Stimulated activated CD8-positive, alpha-beta memory T cell treated with anti-CD3 and anti-CD28 coated beads, Interleukin-15, amount 100 ng/mL, for 4 hours (primary cell): ENCODE measurements at places on chromosomes 7 and 10.
A peak's percentile ranks its signal among the peaks of the same experiment; 100 is the strongest.

DNA sequence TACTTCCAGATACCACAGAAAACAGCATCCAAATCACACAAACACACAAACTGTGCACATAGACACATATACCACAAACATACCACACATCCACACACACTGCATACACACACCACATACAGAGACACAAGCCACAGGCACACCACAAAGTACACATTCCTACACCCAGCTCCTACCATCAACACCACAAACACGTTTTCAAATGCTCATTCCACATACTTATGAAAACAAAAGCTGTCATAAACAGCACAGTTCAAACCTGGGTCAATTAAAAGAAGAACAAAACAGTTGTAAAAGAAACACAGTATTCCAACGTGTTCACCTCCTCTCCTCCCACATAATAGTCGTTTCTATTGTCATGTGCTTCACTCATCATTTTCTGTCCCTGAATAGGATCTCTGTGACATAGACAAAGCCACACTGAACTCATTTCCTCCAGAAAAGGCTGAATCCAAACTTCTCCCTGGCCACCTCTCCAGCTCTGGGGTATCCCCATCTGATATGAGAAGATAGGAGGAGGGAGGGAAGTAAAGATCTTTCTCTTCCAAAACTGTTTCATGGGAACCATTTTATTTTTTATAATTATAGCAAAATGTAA lies 89.2 kb downstream of the CXCL12 start:
- DNase-seq = no peak

DNA sequence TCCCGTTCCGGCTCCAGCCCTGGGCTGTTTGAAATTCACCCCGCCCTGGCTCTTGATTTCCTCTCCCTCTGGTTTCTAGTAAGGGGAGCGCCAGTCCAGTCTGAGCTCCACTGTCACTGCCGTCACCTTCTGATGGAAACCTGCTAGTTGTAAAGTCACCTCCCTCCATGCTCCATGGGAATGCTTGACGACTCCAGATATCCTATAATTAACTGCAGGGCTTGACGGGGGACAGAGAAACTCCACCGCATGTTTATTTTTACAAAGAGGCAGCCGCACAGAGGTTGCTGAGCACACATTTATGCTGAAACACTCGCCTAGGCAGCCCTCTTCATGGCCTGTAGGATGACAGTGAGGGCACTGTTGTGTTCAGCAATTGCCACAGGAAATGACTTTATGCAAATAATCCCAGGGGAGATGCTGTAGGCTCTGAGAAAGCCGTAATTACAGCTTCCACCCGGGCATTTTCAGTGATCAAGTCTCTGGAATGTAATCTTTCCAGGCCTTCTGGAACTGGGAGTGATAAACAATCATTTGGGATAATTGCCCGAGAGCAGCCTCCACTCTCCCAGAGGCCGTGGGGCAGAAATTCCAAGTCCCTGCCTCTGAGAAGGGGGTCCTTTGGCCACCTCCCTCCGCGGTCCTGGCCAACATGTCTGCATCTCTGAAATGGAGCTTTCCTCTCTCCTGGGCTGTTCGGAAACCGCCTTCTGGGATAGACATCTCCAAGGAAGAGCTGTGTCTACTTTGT lies 300.5 kb downstream of the KLF6 start:
- no peak for DNase-seq

- DNase-seq = no peak
Observed at GRCh38 chr10:114616516-114616915, 41.6 kb downstream of the ABLIM1 start.

DNA sequence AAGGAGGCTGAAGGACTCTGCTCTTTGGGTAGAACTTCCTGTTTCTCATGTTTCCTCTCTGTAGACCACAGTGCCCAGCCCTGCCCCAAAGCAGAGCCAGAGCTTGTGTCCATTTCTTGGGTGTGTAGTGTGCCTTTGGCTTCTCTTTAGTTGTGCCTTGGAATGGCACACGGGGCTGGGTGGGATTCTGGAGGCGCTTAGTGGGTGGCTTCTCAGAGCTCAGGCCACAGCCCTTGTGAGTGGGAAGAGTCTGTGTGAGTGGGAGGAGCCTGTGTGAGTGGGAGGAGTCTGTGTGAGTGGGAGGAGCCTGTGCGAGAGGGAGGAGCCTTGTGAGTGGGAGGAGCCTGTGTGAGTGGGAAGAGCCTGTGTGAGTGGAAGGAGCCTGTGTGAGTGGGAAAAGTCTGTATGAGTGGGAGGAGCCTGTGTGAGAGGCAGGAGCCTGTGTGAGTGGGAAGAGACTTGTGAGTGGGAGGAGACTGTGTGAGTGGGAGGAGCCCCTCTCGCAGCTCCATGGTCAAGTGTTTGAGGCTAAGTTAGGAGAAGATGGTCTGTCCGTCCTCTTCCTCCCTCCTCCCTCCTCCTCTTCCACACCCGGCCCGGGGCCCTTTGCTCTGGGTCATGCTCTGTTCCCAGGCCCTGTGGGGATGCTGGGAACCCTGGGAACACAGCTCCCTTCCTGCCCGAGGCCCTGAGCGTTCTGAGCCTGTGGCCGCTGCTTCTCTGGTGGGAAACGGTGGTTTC lies 153.0 kb downstream of the GRK5 start:
- no peak for DNase-seq

DNA sequence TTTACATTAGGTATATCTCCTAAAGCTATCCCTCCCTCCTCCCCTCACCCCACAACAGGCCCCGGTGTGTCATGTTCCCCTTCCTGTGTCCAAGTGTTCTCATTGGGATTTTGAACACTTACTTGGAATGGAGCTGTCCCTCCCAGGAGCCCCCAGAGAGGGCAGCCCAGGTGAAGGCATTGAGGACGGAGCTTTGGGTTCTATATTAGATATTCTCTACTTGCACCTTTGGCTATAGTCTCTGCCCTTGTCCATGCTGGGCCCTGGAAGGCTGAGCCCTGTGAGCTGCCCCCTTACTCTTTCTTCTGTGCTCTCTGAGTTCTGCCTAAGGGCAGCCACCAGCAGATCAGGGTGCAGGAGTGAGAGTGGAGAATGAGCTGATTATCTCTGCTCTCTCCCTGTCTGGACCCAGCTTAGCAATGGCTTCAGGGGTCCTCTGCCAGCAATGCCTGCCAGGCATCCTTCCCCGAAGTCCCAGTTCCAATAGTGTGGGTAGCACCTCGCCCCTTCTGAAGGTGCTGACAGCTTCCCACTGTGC lies 11.2 kb downstream of the ADRA2A start:
- no peak for DNase-seq

- DNase-seq = peak; percentile 54
Observed at GRCh38 chr10:99845837-99846382, 63.5 kb downstream of the ABCC2 start.

DNA sequence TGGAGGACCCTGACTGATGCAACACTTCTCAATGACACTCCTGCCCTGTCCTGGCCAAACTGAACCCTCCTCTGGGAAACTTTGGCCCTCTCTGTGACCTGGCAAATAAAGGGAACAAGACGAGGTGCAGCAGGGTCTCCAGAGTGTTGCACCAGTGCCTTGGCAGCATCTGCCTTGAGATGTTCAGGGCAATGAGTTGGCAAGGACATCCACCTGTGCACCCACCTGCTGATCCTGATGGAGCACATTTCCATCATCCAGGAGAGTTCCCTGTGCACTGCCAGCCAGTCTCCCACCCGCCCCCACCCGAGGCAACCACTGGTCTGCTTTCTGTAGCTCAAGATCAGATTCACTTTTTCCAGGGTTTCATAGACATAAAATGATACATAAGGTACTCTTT lies 407.4 kb downstream of the GRID1 start:
- DNase-seq = no peak

- no peak for DNase-seq
Observed at GRCh38 chr10:117546581-117547015, 4.1 kb downstream of the EMX2 start.

DNA sequence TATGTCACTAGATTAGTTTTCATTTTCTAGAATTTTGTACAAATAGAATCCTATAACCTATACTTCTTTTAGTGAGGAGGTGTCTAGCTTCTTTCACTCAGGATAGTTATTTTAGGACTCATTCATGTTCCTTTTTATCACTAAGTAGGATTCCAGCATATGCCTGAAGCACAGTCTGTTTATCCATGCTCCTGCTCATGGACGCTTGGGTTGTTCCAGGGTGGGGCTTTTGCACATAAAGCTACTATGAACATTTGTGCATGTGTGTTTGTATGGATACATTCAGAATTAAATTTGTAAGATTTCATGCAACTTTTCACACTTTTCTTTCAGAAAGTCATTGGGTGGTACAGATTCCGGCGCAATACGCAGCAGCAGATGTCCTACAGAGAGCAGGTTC lies 24.6 kb downstream of the ABRAXAS2 start:
- DNase-seq = no peak

GRCh38 chr7:3438352-3438751 lies 137.3 kb downstream of the SDK1 start:
- DNase-seq = no peak

DNA sequence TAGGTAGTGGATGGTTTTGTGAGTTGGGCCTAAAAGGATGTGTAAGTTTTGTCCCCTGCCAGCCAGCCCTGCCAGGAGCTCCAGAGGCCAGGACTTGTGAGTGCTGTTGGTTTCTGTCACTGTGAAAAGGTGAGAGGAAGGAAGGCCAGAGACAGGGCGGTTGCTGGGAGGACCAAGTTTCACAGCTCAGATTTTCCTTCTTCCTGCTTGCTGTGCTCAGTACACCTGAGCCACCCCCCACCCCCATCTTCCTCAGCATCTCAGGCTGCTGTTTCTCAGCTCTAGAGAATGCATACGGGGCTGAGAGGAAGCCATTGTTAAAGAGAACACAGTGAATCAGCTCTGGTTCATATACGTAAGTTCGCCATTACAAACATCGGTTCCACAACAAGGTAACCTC lies 139.9 kb downstream of the BUB3 start:
- DNase-seq = no peak

GRCh38 chr7:125563964-125564529 lies 634.4 kb upstream of the POT1 start:
- DNase-seq = no peak

DNA sequence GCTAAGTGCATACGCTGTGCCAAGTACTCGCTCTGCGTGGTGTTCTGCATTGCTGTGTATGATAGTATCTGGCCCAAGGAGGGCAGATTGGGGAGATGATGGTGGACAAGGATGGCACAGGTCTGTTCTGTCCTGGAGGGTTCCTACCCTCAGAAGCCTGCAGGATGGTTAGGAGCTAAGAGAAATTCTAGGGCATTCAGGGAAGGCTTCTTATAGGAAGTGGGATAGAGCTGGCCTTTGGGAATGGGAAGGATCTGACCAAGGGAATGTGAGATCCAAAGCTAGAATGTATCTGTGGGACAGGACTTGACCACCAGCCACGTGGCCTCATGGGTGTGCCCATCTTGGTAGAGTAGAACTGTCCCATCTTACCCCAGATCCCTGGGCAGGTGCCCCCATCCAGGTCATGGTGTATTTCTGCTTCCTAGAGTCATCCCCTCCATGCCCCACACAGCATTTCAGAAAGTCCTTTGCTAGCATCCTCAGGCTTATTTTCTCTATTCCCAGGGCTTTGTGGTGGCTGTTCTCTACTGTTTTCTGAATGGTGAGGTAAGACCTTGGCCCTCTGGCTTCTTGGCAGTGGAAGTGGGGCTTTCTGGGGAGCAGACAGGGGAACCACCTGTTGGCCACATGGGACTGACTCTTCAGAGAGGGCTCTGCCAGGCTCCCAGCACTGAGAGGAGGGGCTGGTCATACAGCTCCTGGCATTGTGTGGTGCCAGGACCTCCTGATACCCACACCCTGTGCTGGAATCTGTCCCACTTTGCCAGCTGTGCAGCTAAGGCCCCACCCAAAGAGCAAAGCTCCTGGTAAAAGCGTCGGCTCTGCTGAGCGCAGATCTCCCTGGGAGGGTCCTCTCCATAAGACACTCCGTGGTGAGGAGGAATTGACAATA lies 52.5 kb downstream of the ADCYAP1R1 start:
- DNase-seq = no peak

DNA sequence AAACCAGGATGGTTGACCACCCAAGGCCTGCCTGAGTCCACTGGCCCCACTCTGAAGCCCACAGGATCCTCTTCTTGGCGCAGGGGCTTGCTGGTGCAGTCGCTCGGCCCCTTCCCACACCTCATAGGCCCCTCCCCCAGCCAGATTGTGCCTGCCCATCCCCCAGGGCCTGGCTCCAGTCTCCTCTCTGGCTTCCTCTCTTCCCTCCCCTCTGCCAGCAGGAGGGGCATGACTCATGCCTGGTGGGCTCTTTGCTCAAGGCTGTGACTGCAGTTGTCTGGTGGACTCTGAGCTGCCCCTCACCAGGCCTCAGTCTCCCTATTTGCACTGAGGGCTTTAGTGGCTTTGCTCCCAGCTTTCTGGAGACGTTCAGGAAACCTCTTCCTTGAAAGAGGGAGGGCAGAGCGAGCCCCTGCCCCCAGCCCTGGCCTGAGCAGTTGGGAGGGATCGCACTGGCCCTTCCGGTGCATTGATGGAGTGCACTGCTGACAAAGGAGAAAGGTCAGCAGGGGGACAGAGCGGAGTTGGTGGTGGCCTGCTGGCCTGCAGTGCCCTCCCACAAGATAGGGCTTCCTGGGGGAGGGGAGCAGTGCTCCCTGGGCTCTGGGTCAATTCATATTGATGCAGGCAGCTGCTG lies 60.7 kb downstream of the ZMIZ1 start:
- DNase-seq = no peak

DNA sequence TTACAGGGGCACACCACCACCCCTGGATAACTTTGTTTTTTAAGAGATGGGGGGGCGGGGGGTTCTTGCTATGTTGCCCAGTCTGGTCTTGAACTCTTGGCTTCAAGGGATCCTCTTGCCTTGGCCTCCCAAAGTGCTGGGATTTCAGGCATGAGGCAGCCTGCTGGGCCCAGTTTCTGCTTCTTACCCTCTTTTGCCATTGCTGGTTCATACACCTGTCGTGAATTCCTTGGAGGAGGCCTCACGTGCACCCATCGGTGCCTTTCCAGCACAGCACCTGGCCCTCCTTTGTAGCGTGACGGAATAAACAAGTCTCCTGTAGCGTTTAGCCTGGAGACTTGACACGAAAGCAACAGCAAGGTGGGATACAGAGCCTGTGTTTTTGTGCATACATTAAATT lies 75.5 kb downstream of the CARD11 start:
- DNase-seq = no peak

- DNase-seq = no peak
Observed at GRCh38 chr10:118870467-118871243, 115.9 kb upstream of the CACUL1 start.

DNA sequence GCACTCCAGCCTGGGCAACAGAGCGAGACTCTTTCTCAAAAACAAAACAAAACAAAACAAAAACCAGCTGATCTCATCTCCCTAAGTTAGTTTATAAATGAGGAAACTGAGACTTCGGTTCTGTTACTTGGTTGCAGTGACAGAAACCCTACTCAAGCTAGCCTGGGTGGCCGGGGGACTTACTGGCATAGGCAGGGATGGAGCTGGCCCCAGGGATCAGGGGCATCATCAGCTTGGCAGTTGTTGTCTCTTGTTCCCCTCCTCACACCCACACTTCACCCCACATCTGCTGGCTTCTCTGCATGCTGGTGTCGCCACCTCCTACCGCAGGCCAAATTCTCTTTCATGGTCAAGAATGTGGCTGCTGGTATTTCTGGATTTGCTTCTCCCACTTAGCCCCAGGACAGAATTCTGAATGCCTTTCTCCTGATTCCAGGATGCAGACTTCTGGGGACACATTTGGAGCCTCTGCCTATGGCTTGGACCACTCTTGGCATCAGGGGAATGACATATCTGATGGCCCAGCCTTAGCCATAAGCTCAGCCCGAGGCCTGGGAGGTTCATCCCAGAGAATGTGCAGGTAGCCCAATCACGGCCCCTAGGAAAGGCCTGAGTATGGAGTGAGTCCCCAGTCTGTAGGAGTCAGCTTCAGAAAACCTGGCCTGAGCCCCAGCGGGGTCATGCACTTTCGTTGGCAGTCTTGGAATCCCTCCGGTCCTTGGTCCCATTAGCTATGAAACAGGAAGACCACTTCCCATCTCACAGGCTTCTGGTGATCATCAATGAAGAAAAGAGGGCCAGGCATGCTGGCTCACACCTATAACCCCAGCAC lies 41.6 kb upstream of the CTBP2 start:
- DNase-seq = no peak
